Astrocyte of the cerebellum (primary cell): ENCODE measurements at places on chromosomes 6 and 20.

- no peak for DNase-seq
These were observed 4.9 kb upstream of the AAR2 start for GRCh38 chr20:36231331-36231730.

GRCh38 chr6:50899306-50899870, 80.7 kb downstream of the TFAP2B start:
- no peak for DNase-seq

DNA sequence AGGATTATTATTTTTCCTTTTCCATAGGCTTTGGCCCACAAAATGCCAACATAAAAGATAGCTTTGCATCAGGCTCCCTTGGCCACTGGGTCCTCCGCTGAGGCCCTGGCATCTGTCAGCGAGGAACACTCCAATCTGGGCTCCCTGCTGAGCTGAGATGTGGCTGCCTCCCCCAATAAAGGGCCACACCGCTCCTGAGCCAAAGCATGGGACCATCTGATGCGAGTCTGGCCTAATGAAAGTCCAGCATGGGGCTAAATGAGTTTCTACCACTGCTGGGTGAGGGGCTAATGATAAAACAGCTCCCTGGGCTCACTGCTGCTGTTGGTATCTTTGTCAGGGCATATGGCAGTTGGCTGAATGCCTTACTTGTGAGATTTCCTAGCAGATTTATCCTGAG, 817.5 kb upstream of the SLC35B3 start:
- DNase-seq: no peak

- no peak for DNase-seq
These were observed 21.5 kb upstream of the TPD52L1 start for GRCh38 chr6:125132058-125132457.

DNA sequence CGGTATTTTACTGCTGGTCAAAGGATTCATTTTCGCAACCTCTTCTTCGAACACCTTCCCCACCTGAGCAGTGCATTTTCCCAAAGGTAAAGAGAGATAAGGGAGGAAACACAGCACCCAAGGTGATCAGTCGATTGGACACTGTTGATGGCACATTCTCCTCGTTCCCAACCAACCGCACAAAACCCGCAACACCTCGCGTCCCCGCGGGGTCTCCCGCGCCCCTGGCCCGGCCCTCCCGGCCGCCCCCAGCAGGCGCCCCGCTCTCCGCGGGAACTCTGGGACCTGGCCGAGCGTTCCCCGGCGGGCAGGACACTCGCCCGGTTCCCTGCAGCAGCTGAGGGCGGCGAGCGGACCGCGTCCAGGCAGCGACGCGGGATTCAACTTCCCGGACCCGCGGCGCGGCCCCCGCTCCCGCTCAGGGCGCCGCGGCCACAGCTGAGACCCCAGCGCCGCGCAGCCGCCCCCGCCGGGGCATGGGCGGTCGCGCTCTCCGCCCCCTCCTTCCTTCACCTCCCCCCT, 506 bp downstream of the RGS17 start:
- no peak for DNase-seq

DNA sequence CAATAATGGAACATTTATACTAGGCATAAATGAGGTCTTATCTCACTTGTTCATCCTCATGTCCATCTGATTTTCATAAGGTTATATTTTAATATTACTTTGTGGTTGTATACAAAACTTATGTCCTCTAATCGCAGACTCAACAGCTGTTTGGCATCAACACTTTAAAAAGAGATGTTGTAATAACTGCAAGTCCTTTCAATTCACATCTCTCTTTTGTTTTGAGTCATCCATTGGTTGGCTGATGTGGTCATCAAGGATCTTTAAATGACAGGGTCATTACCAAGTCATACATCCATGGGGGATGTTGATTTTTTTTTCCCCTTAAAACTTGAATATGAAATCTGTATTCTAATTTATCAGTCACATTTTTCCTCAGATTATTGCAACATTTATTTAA, 299.4 kb upstream of the NRSN1 start:
- no peak for DNase-seq

- no peak for DNase-seq
These were observed 3.0 kb downstream of the PRND start for GRCh38 chr20:4724459-4725262.

DNA sequence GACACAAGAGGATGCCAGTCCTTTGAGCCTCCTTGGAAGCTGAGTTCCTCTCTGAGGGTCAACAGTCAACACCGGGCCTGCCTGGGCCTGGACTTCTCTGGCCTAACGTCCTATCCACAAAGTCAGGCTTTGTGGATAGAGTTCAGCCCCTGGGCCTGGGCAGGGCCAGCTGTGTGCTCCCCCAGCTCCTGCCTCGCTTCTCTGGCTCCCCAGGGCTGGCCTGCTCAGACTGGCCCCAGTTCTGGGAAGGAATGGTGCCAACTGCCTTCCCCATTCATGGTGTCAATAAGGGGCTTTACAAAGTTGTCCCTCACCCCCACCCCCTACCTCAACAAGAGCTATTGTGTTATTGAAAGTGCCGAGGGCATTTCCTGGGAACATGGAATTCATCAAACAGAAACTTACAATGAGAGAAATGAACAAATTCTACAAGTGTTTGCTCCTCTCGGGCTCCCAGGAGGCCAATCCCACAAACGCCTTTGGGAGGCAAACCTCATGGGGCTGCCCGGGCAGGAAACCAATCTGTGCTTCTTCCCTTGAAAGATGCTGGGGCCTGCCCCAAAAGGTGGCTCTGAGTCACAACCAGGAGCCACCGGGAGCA, 26.5 kb upstream of the PPP1R14C start:
- DNase-seq: no peak

- no peak for DNase-seq
These were observed 74.0 kb upstream of the GLP1R start for GRCh38 chr6:38974389-38975151.

GRCh38 chr6:20033697-20034407, 178.4 kb downstream of the MBOAT1 start:
- DNase-seq: no peak
